ENCODE measurements at places on chromosomes 13 and 19.

- DNase-seq, result no peak
Observed at GRCh38 chr19:50657222-50657669, 8.0 kb downstream of the C19orf81 start.

DNA sequence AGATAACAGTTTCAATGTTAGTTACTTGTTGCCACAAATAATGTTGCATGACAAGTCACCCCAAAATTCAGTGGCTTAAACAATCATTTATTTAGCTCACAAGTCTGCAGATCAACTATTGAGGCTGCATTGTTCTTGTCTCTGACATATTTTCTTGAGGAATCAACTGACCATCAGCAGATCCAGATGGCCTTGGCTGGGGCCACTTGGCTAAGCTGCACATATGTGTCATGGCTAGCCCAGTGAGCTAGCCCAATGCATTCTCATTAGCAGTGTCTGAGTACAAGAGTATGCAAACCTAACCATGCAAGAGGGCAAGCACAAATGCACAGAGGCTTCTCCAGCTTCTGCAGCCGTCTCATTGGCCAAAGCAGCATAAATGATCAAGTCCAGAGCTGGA lies 180.4 kb downstream of the DNAJC15 start:
- no peak for DNase-seq

DNA sequence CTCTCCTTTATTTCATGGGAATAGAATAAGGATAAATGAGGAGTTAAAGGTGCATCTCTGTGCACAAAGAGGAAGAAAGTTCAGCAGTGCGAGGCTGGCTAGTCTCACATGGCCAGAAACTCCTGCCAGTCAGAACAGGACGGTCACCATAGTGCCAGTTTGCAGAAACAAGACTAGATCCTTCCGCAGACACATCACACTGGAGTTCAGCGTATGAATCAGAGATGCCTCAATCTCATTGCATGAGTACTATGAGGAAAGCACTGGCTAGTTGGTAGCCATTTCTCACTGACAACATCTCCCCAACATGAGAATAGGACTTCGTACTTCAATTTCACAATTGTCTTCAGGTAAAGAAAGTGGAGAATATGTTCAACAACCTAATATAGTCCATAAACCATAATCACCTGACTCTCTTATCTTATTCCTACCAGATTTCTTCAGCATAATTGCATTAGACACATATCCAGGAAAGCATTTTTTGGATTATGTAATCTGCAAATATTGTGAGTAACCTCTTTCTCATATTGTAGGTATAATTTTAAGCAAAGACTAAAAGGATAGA lies 34.9 kb downstream of the RXFP2 start:
- no peak for DNase-seq

DNA sequence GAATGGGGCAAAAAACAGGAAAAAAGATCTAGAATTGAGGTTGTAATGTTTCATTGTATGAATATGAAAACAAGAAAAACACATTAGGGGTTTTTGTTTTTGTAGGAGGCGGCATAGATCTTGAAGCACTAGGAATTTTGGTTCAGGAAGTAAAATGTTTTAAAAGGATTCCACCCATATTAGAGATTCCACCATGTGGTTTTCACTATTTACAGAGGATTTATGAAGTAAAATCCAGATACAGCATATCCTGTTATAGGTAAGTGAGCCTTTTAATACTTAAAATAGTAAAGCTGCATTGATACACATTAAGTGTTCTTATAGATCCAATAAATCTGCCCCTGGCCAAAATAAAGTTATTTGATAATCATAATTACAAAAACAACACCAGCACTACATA lies 61.4 kb downstream of the MICU2 start:
- no peak for DNase-seq

- DNase-seq, result no peak
Observed at GRCh38 chr13:47564041-47564440, 437.0 kb downstream of the SUCLA2 start.

DNA sequence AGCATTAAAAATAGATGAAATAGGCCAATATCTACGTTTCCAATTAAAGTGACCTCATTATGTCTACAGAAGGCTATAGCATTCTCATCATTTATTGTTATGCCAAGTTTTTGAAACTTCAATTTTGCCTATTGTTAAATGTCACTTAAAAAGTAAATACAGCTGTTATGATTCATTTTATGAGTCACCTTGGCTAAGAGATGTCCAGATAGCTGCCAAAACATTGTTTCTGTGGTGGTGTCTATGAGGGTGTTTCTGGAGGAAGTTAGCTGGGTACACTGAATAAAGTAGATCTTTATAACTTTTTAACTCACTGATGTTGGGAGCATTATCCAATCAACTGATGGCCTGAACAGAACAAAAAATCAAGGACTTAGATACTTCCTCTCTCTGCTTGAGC lies 1209.7 kb upstream of the PCDH9 start:
- no peak for DNase-seq

- no peak for DNase-seq
Observed at GRCh38 chr19:4120559-4121272, 3.2 kb downstream of the MAP2K2 start.

DNA sequence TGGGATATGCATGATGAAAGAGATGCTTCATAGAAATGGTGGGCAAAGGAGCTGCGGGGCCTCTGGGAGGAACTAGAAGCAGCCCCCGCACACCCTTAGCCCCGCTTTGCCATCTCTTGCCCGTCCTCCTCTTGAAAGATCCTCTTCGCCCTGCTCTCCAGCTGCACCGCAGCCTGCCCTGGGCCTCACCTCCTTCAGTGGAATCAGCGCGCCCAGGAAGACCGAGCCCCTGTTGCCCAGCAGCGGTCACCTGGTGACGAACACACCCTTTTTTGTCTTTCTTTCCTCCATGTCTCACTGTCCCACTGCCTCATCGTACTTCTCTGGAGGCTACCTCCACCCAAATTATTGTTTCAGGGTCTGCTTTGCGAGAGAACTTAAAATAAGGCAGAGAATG lies 807.6 kb downstream of the UQCRFS1 start:
- no peak for DNase-seq

- DNase-seq, result peak; percentile 33
Observed at GRCh38 chr19:12140545-12141404, 625 bp upstream of the ZNF20 start.

GRCh38 chr19:48678201-48678600 lies 5.4 kb upstream of the NTN5 start:
- no peak for DNase-seq

DNA sequence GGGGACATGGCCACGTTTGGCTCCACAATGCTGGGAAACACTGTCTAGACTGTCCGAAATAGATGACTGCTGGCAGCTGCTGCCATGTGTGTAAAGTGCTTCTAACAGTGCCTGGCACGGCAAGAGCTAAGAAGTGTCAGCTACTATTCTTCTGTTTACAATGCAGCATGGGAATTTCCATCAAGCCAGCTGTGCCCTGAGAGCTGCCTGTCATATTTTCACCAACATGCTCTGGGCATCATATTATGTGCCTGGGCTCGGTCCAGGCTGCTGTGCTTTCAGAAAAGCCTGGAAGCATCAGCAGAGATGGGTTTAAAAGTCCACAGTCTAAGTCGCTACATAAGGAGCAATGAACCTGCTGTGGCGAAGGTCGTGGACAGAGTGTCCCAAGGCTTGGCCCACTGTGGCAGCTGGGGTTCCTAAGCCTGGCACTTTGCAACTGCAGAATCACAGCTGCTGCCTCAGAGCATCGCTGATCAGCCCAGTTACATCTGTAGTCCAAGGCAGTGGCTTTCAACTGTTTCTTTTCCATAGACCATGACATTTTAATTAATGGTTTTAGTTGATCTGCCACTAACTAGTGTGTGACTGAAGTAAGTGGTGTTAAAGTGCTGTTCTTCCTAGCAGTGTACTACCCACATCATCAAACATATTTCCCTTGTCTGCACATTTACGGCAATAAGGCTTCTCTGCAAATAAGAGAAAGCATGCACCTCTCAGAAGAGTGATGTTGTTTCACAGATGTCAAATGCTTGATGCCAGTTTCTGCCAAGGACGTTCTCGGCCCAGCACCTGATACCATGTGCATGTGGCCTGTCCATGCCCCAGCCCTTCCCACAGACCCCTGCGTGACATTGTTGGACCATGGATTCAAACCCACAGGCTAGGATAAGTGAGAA lies 95.7 kb upstream of the C1QTNF9B start:
- DNase-seq, result no peak

DNA sequence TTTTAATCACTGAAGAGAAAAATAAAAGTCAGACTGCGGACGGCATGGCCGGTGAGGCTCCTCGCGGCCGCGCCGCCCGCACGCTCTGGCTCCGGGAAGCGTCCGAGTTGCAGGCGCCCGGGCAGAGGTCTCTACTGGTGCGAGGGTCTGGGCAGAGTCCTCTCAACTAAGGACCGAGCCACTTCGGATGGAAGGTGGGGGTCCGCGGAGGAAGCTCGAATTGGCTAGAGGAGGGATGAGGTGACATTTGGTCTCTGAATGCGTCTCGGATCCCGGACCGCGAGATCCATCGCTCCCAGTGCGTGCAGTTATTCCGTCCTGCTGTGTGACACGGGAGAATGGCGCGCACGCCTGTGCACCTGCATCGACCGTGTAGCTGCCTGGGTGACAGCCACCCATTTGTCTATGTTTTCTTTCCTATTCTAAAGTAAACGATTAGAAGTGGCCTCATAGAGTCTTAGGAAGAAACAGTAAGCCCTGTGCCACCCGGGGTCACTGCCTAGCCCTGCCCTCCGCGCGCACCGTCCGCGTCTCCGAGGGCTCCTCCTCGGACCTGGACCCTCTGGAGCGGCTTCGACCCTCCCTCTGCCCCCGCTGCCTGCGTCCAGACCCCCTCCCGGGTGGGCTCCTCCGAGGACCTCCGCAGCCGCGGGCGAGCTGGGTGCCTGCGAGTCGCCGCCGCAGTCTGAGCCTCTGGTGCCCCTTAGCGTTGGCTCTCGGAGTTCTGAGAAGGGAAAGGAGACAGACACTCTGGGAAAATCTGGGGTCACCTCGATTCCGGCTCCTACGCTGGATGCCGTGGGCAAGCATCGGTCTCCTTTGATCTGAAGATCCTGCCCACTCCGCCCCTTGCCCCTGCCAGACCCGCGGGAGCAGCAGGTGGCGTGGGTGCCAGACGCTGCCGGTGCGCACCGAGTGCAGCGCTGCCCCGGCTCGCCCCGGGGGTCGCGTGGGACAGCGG lies 347.4 kb downstream of the LIG4 start:
- no peak for DNase-seq

GRCh38 chr13:73522937-73523336 lies 464.1 kb downstream of the KLF5 start:
- no peak for DNase-seq

- no peak for DNase-seq
Observed at GRCh38 chr13:40679480-40679985, 13.1 kb upstream of the FOXO1 start.

DNA sequence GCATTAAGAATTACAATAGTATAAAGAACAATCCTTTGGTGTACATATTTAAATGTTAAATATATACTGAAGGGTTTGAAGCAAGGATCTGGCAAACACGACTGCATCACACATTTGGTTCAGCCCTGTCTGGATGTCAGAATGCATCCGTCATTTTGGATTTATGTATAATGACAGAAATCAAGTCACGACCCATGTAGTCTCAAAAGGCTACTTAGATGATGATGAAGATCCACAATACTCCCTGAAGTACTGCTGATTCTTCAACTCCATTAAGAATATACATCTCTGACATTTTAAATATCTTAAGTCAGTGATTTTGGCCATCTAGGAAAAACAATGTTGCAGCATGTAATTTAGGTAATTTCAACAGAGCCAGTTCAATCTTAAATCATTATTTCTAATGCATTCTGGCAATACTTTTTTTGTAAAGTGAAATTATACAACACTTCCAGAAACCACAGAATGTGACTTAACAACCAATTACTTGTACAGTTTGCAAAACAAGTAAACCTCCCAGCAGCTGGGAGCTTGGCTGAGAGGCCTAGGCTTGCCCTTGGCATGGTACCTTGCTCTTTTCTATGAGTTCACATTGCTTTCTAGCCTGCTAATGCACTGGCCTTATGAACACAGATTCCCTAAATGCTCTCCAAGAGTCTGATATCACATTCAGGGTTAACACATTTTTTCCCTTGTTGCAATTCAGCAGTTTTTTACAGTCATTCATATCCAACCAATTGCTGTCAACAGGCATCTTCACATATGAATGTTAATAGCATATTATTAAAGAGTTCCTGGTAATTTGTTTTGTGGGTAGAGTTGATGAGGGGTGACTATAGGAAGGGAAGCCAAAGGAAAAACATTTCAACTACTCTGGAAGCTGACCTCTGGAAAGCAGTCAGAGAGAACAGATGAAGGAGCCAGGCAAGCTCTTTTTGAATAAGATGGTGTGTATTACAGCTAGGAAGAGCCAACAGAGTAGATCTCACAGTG lies 175.2 kb downstream of the ENOX1 start:
- no peak for DNase-seq

Data from esophagus squamous epithelium (tissue), 5 donors.